ENCODE measurements at places on chromosomes 4 and X.

DNA sequence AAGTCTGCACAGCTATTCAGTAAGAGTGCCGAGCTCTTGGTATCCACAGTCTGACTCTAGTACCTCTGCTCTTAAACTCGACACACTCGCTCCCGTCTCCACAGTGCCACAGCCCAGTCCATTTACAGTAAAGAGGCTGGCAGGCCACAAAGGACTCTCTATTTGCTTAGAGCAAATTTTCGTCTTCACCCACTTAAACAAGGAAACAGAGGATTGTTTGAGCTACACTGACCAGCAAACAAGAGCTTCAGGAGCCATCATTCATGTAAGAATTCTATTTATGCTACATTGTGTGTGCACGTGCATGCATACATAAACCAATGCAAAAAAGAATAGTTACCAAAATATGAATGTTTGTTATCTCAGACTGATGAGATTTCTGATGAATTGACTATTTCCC, 290.2 kb downstream of the USP46 start:
- no peak for DNase-seq

DNA sequence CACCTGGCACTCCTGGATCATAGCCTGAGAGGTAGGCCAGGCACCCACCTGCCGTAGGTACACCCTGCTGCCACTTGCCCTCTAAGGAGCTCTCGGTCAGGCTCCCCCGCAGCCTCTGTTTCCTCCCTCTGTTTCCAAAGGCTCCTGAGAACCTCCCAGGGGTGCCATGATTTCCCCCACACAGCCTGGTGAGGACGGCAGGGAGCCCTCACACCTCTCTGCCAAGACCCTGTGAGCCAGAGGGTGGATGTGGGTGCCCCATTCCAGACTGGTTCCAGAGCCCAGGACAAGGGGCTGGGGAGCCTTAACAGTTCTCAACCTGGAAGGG, 1.6 kb upstream of the ABLIM2 start:
- no peak for DNase-seq

GRCh38 chr4:4423706-4424498, 37.0 kb downstream of the NSG1 start:
- no peak for DNase-seq

- no peak for DNase-seq
These were observed 126.8 kb downstream of the NFKB1 start for GRCh38 chr4:102627831-102628523.

GRCh38 chr4:6909970-6910339, 329 bp downstream of the TBC1D14 start:
- no peak for DNase-seq

DNA sequence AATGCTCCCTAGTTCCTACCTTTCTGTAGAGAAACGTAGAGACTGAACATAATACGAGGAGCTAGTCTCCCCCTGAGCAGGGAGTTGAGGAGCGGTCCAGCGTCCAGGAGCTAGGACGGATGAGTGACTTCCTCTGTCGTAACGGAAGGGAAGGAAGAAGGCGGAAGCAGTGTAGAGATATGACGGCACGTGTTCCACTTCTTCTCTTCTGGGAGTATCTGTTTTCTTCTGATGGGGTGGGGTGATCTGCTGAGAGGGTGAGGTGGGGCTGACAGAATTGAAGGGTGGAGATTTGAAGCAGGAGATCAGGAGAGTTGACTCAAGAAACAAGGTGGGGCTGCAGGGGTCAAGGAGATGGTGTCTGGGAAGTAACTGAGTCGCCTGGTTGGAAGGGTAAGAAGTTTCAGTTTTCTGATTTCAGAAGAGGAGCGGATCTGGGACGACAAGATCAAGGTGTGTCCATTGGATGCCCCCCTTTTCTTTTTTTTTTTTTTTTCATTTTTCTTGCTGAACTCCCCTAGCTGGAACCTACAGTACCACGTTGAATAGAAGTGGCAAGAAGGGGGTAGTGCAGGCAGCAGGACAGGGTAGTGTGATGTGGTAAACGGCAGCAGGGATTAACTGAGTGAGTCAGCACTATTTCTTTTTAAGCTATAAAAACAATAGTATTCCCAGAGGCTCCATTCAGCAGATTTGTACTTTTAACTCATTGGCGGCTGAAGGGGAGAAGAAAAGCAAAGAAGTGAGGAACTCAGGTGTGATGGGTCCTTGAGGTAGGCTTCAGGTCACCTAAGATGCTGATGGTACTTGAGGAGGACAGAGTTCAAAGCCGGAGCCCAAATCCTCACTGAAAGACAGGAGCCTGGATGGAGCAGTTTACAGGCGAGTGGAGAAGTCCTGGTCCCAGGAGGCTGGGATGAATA, 50.8 kb upstream of the SETD7 start:
- no peak for DNase-seq

- no peak for DNase-seq
These were observed 26.2 kb upstream of the ARHGEF6 start for GRCh38 chrX:136806891-136807410.

GRCh38 chrX:148069759-148070503, 88.8 kb downstream of the FMR1NB start:
- DNase-seq: no peak

GRCh38 chrX:50643525-50644137, 170.4 kb downstream of the SHROOM4 start:
- DNase-seq: no peak

DNA sequence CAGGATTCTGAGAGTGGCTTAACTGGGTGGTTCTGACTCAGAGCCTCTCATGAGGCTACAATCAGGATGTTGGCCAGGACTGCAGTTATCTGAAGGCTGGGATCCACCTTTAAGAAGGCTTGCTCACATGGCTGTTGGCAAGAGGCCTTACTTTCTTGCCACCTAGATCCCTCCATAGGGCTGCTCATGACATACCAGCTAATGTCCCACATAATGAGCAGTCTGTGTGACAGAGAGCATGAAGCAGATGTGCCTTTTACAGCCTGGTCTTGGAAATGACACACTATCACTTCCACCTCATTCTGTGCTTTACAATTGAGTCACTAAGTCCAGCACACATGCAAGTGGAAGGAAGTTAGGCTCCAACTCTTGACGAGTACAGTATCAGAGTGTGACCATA, 4.3 kb upstream of the RBM3 start:
- DNase-seq: no peak

- no peak for DNase-seq
These were observed 62.8 kb downstream of the FGF16 start for GRCh38 chrX:77510007-77510406.

GRCh38 chr4:185020293-185020808, 2.1 kb downstream of the HELT start:
- DNase-seq: no peak

- no peak for DNase-seq
These were observed 646.4 kb downstream of the IL1RAPL1 start for GRCh38 chrX:29233592-29234183.

- DNase-seq: no peak
These were observed 49.2 kb downstream of the IDS start for GRCh38 chrX:149455934-149456333.

GRCh38 chr4:48467891-48468290, 15.3 kb upstream of the SLC10A4 start:
- no peak for DNase-seq

- DNase-seq: no peak
These were observed 2.4 kb downstream of the MID1 start for GRCh38 chrX:10617999-10618351.

DNA sequence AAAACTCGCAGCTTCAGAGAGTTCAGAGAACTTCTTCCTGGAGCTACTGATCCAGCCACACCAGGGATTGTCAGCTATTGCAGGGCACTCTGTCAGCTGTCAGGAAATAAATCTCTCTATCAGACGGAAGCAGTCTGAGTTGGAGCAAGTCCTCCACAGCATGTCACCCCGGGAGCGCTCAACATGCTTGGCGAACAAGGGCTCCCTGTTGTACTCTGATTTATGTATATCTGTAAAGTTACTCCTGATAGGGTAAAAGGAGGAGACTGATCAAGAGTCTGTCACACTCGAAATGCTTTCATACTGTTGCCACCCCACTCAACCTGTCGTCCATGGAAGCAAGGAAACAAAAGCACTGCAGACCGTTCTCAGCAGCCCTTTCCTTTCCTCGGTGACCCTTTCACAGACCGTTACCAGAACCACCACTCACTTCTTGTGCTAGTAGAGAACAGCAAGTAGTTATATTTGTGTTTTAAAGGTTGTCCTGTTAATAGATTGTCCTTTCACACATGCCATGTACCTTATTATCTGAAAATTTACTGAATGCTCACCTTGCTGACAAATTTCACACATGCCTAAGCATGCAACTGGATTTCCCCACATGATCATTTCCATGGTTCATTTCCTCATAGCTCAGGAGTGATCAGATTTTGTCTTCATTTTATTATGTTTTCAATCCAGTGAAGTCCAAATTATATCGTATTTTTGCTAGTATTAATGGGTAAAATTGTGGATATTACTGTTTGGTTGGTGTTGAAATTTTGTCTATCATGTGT, 2108.9 kb upstream of the TENM3 start:
- DNase-seq: no peak

GRCh38 chrX:14015294-14015693, 14.4 kb downstream of the GEMIN8 start:
- DNase-seq: no peak

- DNase-seq: no peak
These were observed 625.6 kb downstream of the BCOR start for GRCh38 chrX:39472161-39472560.

- no peak for DNase-seq
These were observed 16.3 kb upstream of the DHRSX start for GRCh38 chrX:2517055-2517454.

- no peak for DNase-seq
These were observed 176.8 kb upstream of the GLRA2 start for GRCh38 chrX:14352511-14352910.

GRCh38 chrX:134603806-134604700, 54.2 kb downstream of the PLAC1 start:
- no peak for DNase-seq

All from stimulated activated CD8-positive, alpha-beta memory T cell treated with anti-CD3 and anti-CD28 coated beads, Interleukin-4, amount 100 ng/mL, for 1 hour (primary cell).